Ovary (tissue), 10 donors: ENCODE measurements at places on chromosomes 5 and 9. TPM values are rescaled to one million over a fixed set of nuclear protein-coding genes. Genes with fewer than 3 reads are reported as not detected.
A peak's percentile ranks its signal among the peaks of the same experiment; 100 is the strongest.

Gene ZNF883
- total RNA-seq = 0.97 TPM

Gene FAM219A
- total RNA-seq = 5.4 TPM

Gene FBLL1
- 1.3 TPM for total RNA-seq

- H3K36me3 ChIP-seq = no peaks in the 10 kb centered on the region
- no peaks in the 10 kb centered on the region for H3K27me3 ChIP-seq
- no peak overlapping the region for H3K4me3 ChIP-seq
- H3K27ac ChIP-seq = no peak overlapping the region
Observed at GRCh38 chr9:80407220-80407619, 835.5 kb downstream of the TLE4 start.

- no peak overlapping the region for H3K27ac ChIP-seq
- no peaks in the 10 kb centered on the region for H3K36me3 ChIP-seq
- H3K27me3 ChIP-seq = no peaks in the 10 kb centered on the region
- H3K4me3 ChIP-seq = no peak overlapping the region
- no peaks in the 10 kb centered on the region for H3K4me1 ChIP-seq
Observed at GRCh38 chr5:69046375-69046957, 47.3 kb upstream of the SLC30A5 start.

- no peaks in the 10 kb centered on the region for H3K36me3 ChIP-seq
- peaks cover 48% of the 10 kb centered on the region for H3K4me1 ChIP-seq
- H3K27ac ChIP-seq = no peak overlapping the region
- peak overlapping the region; percentile 13 for H3K4me3 ChIP-seq
- peak; percentile 89 for DNase-seq
Observed at GRCh38 chr5:149381986-149382338, 2.9 kb upstream of the IL17B start.

DNA sequence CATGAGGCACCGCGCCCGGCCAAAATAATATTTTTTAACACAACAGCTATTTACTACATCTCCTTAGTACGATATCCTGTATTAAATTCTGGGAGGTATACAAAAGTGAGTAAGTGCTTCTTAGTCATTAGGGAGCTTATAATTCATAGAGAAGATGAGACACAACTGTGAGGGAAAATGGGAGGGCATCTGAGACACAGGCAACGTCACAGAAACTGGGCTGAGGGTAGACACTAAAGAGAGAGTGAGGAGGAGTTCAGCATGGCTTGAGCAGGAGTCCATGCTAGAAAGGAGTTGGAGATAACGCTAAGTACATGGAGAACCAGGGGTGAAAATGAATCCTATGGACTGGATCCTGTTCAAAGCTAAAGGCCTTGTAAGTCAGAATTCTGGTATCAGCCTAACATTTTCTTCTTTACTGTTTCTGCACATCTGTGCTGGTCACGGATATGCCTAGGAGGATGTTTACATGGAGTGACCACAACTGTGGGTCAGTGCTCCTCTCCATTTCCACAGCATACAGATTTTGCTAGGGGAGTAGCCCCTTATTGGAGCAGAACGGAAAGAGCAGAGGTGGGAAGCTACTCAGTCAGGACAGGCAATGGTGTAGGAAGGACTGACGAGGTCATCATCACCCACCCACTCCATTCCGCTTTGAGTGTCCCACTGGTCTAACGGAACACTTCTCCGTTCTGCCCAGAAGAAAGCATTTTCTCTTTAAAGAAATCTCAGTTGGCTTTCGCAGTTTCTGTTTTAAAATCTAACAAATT lies 310.4 kb upstream of the EFNA5 start:
- DNase-seq = no peak
- H3K4me3 ChIP-seq = no peak overlapping the region
- no peak overlapping the region for H3K27ac ChIP-seq
- no peaks in the 10 kb centered on the region for H3K27me3 ChIP-seq
- H3K4me1 ChIP-seq = no peaks in the 10 kb centered on the region

DNA sequence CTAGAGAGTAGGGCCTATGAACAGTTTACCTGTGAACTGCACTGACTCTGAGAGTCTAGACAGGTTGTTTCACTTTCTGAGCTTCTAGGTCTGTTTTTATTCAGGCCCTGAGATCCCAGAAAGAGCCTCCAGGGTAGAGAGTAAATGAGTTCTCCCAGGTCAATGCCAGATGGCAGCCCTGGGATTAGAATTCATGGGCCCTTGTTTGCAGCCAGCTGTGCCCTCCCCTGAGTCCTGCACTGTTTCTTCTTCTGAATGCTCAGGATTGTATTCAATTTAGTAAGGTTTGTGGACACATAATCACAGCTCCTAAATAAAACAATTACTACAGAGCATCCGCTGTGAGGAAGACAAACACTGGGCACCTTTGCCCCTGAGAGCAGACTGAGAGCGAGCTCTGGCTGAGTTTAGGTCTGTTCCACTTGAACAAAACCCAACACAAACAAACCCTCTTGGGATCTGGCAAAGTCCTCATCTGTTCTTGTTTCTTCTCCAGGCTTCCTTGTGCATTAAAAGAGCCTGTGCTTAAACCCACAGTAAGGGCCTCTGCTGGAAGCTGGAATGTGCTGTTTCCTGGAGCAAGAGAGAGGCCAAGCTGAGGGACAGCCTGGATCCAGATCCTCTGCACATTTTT lies 29.9 kb downstream of the FAM219A start:
- no peaks in the 10 kb centered on the region for H3K36me3 ChIP-seq
- H3K4me1 ChIP-seq = peaks cover 7% of the 10 kb centered on the region
- no peak overlapping the region for H3K27ac ChIP-seq
- no peak overlapping the region for H3K4me3 ChIP-seq
- no peak for DNase-seq

- no peaks in the 10 kb centered on the region for H3K36me3 ChIP-seq
- no peak overlapping the region for H3K4me3 ChIP-seq
- no peaks in the 10 kb centered on the region for H3K27me3 ChIP-seq
- H3K4me1 ChIP-seq = peaks cover 9% of the 10 kb centered on the region
Observed at GRCh38 chr5:32170303-32171151, 3.6 kb downstream of the GOLPH3 start.

DNA sequence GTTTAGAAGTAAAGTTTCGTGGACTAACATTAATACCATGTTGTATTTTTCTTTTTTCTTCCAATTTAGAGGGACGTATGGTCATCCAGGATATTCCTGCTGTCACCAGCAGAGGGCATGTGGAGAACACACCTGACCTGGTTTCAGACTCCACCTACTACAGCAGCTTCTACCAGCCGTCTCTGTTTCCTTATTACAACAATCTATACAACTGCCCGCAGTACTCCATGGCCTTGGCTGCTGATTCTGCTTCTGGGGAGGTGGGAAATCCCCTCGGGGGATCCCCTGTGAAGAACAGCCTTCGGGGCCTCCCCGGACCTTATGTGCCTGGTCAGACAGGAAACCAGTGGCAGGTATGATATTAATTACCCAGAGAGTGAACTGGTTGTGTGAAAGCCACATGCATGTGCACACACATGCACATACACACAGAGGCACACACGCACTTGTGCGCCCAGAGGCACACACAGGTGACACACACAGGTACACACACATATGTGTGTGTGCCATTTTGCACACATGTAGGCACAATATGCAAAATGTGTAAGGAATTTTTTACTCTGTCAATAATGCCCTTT lies 52.4 kb downstream of the DMRT1 start:
- H3K4me1 ChIP-seq = no peaks in the 10 kb centered on the region
- no peaks in the 10 kb centered on the region for H3K27me3 ChIP-seq
- DNase-seq = peak; percentile 20
- H3K4me3 ChIP-seq = no peak overlapping the region
- H3K36me3 ChIP-seq = no peaks in the 10 kb centered on the region

- no peak overlapping the region for H3K4me3 ChIP-seq
- no peak overlapping the region for H3K27ac ChIP-seq
- no peaks in the 10 kb centered on the region for H3K4me1 ChIP-seq
- no peaks in the 10 kb centered on the region for H3K36me3 ChIP-seq
- DNase-seq = no peak
Observed at GRCh38 chr9:7325995-7326394, 473.6 kb downstream of the DMAC1 start.
